Activated naive CD4-positive, alpha-beta T cell treated with anti-CD3 and anti-CD28 coated beads, Interleukin-2, amount 50 U/mL, for 16 hours (primary cell): ENCODE measurements at places on chromosomes 3 and 15.

- DNase-seq = no peak
Observed at GRCh38 chr15:57321973-57322601, 54.2 kb upstream of the CGNL1 start.

DNA sequence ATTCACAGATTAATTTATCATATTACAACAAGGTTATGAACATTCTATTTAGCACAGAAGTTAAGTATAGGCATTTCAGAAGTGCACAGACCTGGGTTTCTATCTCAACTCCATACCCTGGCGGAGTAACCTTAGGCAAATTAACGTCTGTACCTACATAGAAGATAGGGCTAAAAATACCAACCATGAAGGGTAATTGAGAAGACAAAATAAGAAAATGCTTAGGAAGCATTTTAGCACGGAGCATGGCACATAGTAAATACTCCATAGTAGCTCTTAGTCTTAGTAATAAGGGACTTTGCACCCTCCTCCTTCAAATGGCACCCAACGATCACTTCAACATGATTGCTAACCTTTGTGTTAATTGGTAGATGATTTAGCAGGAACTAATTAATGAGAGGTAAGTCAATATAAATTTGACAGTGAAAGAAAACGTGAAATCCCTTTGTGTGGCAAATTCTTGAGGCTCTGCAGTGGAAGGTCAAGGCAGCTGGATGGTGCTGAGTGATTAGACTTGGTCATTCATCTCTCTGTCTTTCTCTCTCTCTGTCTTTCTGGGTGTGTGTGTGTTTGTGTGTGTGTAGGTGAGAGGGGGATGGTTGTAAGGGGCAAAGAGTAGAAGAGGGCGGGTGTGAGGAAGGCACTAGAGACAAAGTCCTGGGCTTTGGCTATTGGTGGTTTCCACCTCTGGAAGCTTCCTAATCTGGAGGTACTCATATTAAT lies 131.1 kb upstream of the PHLDB2 start:
- DNase-seq = no peak

- DNase-seq = no peak
Observed at GRCh38 chr15:76285241-76285825, 25.9 kb downstream of the ETFA start.

GRCh38 chr3:40337136-40338108 lies 27.9 kb downstream of the EIF1B start:
- DNase-seq = no peak

DNA sequence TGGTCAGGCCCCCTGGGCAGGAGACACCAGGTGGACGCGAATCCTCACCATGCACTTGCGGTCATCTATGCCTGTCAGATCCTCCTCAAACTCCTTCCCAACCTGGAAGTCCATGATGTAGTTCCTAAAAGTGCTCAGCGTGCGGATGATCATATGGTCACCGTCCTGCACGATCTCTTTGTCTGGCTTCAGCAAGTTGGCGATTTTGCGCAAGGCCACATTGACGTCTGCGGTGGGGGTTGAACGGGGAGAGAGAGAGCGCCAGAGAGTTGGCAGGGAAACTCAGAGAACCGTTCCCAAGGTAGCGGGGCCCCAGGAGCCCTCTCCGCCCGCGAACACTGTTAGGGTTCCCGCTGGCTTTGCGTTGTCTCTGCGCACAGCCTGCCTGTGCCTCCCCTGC lies 809 bp downstream of the RBP1 start:
- DNase-seq = no peak

- DNase-seq = no peak
Observed at GRCh38 chr3:119261055-119261454, 20.4 kb upstream of the B4GALT4 start.

DNA sequence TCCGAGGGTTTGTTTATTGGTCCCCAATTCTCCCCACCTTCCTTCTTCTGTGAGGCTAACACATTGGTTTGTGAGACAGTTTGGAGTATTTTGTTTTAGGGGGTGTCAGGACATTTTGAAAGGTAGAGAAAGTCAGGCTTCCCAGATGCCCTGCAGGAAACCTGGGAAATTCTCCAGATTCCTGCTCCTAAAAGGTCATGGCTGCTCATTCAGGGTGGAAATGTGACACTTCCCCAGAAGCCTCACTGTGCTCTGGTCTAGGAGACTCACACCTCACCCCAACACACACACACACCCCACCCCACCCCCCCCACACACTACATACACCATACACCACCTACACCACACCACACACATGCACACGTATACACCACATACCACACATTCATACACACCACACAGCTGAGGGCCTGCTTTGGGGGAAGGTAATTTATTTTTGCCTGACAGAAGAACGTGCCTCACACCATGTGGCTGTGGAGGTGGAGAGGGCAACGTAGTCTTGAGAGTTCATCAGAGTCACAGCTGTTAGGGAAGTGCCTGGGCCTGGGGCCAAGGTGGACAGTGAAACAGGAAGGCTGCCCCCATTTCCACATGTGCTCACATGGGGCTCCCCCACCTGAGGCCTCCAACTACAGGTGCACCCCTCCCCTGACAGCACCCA lies 40.4 kb upstream of the LIMD1 start:
- DNase-seq = no peak

DNA sequence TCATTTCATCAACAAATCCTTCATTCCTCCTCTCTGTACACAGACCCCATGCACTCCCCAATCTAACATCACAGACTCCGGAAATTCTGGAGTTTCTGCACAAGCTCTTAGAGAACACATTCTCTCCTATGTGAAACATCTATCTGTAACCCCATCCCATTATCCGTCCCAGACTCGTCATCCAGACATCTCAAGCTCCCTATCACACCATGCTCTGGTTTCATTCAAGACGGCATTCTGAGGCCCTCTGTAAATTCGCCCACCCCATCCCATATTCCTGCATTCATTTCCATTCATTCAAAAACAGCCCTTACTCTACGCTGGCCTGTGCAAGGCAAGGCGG lies 575 bp downstream of the LEO1 start:
- no peak for DNase-seq

GRCh38 chr3:188643736-188644135 lies 489.8 kb downstream of the LPP start:
- DNase-seq = no peak

DNA sequence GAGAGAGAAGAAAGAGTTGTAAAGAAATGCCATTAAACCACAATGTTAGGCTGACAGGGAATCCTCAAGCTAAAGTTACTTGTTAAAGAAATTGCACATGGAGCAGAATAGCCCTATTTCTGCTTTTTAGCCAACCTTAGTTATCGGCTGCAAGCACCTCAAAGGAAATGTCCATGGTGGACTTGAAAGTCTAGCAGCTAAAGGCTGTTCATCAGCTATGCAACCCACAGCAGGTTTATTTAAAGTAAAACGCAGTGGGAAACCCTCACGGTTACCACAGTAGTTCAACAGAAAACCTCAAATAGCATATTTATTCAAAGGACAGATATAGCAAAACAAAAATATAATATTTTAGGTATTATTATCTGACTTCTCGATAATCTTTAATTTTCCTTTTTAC lies 967.2 kb downstream of the IGSF11 start:
- DNase-seq = no peak

DNA sequence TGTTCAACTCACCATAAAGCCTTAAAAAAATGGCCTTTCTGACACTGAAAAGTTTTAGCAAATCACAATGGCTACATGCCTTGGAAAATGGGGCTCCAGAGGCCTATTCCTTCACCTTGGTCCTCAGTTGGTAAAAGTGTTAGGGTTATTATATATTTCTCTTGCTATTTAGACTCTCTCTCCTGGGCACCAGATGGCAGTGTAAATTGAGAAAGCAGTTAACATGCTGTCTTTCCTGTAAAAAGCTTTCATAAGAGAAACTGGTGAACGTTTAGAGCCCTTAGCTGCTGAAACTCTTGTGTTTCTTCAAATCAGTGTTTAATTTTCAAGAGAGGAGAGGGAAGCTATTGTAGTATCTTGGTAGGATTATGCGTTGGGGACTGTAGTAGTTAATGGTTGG lies 89.9 kb downstream of the LRTM1 start:
- DNase-seq = no peak

- no peak for DNase-seq
Observed at GRCh38 chr15:79513940-79514339, 81.8 kb downstream of the MINAR1 start.

- DNase-seq = no peak
Observed at GRCh38 chr15:51768018-51768417, 16.6 kb downstream of the TMOD2 start.

DNA sequence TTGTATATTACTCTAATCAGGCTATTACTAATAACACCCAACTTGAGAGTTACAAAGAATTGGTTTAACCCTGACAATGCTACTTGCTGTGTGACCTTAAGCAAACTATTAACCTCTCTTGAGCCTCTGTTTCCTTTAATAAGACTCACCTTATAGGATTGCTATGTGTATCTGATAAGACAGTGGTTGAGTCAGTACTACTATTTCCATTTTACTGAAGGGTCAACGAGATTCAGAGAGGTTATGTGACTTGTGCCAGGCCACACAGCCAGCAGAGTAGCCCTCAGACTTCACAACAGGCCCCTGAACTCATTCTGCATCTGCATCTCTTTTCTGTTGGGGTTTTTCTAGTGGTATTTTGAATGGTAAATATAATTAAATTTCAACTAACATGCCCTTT lies 420.1 kb downstream of the MAGI1 start:
- DNase-seq = no peak

GRCh38 chr3:8524249-8524648 lies 22.6 kb downstream of the LMCD1 start:
- DNase-seq = no peak

GRCh38 chr3:187197335-187197649 lies at the start of gene RTP1:
Gene RTP1 (plus strand): TSS chr3:187197486. CDS start chr3:187197516, 30 bp downstream.
- DNase-seq = no peak

GRCh38 chr15:42233107-42233506 lies 25.0 kb upstream of the VPS39 start:
- no peak for DNase-seq

DNA sequence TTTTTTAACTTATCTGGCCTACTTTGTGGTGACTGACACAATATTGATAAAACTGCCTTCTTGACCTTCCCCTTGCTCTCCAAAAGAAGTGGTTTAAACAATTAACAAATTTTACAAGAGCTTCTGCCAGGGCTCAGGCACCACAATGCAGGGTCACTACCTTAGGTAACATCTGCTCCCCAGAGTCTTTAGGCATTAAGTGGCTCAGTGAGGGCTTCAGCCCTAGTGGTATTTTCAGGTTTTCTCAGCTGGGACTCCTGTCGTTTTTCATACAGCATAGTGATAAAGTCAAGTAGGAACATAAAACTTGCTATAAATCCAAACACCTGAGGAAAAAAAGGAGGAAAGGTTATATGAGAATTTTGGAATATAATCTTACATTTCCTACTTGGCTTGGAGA lies 18.9 kb downstream of the CMTM6 start:
- DNase-seq = no peak

GRCh38 chr15:85408270-85408746 lies 27.9 kb downstream of the AKAP13 start:
- DNase-seq = peak; percentile 34

- DNase-seq = no peak
Observed at GRCh38 chr3:8743021-8743601, 9.5 kb downstream of the CAV3 start.

DNA sequence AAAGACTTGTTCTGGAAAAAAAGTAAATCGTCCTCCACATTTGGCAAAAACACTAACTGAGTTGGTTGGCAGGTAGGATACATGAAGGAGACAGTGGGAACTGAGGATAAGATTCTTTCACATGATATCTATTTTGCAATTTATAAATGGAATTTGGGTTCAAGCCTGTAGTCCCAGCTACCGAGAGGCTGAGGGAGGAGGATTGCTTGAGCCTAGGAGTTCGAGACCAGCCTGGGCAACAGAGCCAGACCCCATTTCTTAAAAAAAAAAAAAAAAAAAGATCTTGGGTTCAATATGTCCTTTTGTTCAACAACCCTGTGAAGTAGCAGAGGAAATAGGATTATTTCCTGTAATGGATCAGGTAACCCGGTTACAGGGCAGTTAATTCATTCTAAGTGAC lies 35.7 kb upstream of the CFAP161 start:
- DNase-seq = no peak

DNA sequence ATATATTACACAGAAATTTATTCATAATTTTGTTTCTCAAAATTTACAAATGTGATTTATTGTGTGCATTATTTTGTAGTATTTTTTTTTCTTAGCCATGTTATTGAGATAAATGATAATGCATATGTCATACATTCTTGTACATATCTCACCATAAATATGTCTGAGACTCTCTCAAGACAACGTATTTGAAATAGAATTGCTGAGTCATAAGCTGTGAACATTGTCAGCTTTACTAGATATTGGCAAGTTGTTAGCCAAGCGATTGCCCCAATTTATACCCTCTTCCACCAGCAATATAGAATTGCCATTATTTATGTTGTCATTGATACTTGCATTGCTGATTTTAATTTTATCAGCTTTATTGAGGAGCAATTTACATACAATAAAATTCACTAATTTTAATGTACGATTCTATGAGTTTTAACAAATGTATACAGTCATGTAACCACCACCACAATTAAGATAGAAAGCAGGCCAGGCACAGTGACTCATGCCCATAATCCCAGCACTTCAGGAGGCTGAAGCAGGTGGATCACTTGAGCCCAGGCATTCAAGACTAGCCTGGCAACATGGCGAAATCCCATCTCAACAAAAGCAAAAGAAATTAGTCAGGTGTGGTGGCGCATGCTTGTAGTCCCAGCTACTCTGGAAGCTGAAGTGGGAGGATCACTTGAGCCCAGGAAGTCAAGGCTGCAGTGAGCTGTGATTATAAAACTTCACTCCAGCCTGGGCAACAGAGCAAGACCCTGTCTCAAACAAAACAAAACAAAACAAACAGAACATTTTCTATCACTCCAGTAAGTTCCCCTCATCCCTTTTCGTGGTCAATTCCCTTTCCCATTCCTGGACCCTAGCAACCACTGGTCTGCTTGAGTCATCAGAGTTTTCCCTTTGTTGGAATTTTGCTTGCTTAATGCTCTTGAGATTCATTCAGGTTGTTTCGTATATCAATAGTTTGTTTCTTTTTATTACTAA lies 373.1 kb downstream of the MFSD1 start:
- no peak for DNase-seq

DNA sequence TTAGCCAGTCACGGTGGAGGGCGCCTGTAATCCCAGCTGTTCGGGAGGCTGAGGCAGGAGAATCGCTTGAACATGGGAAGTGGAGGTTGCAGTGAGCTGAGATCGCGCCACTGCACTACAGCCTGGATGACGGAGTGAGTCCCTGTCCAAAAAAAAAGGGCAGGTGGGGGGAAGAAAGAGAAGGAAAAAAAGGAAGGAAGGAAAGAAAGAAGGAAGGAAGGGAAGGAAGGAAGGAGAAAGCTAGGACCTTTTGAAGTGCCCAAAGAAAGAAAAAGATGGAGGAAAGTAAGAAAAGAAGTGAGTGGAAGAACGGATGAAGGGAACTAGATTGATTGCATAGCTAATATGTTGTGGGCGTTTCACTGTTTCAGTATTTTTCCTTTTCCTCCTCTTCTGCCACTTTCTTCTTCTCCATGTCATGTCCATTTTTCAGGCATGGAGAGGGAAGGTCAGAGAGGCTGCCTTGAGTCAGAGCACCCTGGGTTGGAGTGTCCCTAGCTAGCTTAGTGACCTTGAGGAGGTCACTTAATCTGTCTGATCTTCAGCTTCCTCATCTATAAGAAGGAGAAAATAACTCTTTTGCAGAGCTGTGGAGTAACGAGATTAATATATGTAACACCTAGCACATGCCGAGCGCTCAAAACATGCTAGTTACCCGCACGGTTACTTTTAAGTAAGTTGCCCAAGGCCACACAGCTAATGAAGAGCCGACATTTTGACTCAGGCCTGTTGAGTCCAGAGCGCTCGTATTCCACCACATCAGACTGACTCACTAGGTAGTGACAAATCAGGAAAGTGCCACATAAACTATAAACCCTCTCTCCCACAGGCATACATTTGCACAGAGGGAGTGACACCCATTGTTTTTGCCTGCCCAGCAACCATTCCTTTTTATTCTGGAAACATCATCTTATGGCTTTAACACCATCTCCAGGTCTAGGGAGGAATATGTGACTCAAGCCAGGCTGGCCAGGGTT lies 42.2 kb downstream of the BHLHE40 start:
- no peak for DNase-seq
